GM03348 (cell line): ENCODE measurements at places on chromosomes 7 and 10.

DNA sequence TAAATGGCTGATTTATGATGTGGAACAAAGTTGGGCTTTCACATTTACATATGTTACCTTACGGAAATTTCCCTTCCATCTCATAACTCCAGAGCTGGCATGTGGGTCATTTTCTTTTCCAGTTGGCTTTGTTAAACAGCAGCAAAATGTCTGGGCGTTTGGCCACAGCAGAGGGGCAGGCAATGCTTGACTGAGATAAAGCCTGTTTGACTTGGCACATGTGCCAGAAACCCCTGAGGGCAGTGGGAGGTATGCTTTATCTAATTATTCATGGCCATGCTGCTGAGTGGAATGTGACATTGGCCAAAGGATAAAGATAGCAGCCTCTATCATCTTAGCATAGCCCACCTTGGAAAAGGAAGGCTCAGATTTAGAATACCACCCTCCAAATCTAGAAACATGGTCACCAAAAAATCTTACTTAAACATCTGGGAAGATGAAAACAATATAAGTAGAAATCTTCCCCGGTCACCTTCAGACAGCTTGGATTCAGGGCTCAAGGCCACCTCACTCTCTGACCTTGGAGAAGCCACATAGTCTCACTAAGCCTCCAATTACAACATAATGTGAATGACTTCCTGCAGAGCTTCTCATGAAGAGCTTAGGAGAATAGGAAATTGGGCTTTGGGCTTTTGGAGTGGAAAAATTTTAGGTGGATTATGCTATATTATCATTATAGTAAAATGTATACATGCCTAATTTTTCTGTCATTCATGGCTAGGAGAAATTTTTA lies 101.5 kb downstream of the GRM3 start:
- no peak for DNase-seq

DNA sequence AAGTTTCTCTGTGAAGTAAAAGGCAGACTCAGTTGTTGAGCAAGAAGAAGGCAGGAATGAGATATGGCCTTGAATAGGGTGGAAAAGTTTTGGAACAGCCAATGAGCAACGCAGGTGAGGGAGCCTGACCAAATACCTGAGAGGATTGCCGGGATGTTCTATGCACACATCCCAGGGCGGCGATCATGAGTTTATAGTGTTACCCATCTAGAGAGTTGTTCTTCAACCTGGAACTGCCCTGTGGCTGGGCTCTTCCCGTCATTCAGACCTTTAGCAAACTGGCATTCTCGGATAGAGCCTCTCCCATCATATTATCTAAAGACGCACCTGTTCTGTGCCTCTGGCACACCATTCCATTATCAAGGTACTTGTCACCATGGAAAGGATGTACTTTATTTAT lies 103.0 kb upstream of the KIF5B start:
- DNase-seq = no peak

GRCh38 chr7:116487907-116488521 lies 11.5 kb upstream of the CAV2 start:
- no peak for DNase-seq

- no peak for DNase-seq
These were observed 102.8 kb downstream of the PLPP4 start for GRCh38 chr10:120559800-120560199.

- no peak for DNase-seq
These were observed 89.2 kb downstream of the CXCL12 start for GRCh38 chr10:44295644-44296241.

DNA sequence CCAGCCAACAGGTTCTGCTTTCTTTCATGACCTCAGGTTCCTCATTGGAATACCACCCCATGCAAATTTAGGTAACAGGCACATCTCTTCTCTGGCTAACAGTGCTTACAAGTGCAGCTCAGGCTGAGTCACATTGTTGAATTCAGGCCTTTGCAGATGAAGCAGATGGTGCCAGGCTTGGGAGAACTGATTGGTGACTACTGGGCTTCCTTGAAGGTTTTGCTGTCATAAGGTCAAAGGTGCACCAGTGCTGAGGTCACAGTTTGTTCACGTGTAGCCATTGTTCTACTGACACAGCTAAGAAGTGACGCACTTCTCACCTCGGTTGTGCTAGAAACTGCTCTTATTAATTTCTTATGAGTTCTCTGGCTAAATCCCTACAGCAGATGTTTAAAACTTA lies 128.6 kb upstream of the BMPER start:
- DNase-seq = peak; percentile 25

- no peak for DNase-seq
These were observed 2.8 kb upstream of the SMARCD3 start for GRCh38 chr7:151251328-151251688.

DNA sequence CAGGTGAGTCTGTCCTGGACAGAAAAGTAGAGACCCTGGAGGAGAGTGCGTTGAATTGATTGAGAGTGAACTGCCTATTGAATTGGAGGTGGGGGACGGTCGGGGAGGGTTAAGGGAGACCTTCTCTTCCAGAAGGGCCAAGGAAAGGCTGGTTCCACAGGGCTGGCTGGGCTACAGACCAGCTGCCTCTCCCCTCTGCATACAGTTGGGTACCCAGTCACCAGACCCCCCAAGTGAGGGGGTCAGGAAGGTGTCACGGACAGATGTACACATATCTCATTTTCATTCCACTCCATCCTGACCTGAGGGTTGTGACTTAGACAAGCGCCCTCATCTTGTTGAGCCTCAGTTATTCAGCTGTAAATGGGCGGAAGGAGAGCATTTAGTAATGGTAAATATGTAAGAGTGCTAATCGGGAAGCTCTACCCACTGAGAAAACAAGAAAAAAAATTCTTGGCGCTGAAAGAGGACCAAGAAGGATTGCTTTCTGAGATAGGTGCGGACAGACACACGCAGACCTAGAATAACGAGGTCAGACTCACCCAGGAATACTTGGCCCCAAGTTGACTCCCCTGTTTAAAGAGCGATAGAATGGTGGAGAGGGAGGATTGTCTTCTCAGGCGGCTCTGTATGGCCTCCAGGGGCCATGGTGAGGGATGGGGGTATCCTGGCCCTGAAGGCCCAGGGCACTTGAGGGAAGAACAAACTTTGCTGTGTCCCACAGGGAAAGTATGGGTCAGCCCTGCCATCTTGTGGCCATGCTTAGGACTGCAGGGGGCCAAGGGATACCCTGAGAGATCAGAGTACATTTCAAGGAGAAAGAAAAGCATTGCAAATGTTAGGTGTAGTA lies 7.2 kb upstream of the MBL2 start:
- peak; percentile 89 for DNase-seq

- no peak for DNase-seq
These were observed 18.5 kb upstream of the JAZF1 start for GRCh38 chr7:28199021-28199510.

- no peak for DNase-seq
These were observed 33.9 kb downstream of the FAM107B start for GRCh38 chr10:14740684-14741247.

DNA sequence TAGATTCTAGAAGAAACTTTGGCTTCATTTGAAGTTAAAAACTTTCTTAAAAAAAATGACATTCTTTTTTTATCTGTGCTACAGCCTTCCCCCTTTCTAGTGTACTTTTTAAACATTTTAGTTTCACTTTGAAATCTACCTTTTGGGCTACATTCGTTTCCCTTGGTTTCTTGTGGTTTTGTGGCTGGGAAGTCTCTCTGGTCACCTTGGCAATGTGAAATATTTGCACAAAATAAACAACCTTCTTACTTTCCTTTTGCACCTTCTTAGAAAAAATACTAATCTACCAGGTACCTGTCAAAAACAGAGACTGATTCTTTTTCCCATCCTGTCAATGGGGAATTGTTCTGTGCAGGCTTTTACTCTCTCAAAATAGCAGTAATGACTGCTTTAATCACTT lies 350.2 kb downstream of the GATA3 start:
- DNase-seq = no peak
